Kidney (tissue), 22 donors: ENCODE measurements at places on chromosomes 2 and 18. TPM values are rescaled to one million over a fixed set of nuclear protein-coding genes. Genes with fewer than 3 reads are reported as not detected.
A peak's percentile ranks its signal among the peaks of the same experiment; 100 is the strongest.

GRCh38 chr18:46419391-46420141 is 237.5 kb downstream of the LOXHD1 start:
- H3K4me3 ChIP-seq, result no peak overlapping the region
- H3K4me1 ChIP-seq, result no peaks in the 10 kb centered on the region
- no peaks in the 10 kb centered on the region for H3K27me3 ChIP-seq
- no peaks in the 10 kb centered on the region for H3K36me3 ChIP-seq
- no peak for DNase-seq
- no peak overlapping the region for H3K27ac ChIP-seq

GRCh38 chr18:26549263-26550094 is 1.1 kb upstream of the KCTD1 start:
- peak overlapping the region; percentile 68 for H3K4me3 ChIP-seq
- peak; percentile 76 for DNase-seq
- H3K27ac ChIP-seq, result peak overlapping the region; percentile 87
- H3K36me3 ChIP-seq, result no peaks in the 10 kb centered on the region
- peaks cover 8% of the 10 kb centered on the region for H3K4me1 ChIP-seq

DNA sequence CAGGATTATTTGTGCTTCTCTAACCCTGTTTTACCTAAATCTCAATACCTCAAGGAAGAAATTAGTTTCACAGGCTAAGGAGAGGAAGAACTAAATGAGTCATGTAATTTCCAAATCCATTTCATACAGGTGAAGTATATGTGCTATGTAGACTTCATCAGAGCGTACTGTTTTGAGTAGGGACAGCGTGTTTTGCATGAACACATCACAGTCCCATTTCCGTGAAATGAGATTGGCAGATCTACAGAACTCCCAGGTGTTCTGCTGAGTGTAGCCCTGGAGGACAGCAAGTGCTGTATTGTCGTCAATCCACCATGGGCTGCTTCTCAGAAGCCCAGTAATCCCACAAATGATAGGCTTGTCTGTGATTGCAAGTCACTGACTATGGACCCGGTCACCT is 97.7 kb downstream of the XRCC5 start:
- no peak overlapping the region for H3K4me3 ChIP-seq
- no peaks in the 10 kb centered on the region for H3K27me3 ChIP-seq
- no peak for DNase-seq

DNA sequence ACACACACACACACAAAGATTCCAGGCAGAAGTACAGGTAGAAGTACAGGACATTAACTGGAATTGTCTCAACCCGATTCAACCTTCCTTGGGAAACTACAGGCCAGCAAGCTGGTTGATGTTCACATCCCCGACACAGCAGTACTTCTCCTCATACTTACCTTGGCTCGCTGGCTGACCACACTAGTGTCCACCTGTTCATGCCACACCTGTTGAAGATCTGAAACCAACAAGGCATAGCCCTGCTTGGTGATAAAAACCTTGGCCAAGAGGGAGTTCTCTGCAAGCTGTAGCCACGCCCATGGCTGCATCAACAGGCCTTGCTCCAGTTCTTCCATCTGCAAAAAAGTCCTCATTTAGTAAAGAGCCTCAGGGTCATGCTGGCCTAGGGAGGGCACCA is 2.6 kb downstream of the NHEJ1 start:
- no peak overlapping the region for H3K27ac ChIP-seq
- H3K27me3 ChIP-seq, result no peaks in the 10 kb centered on the region
- no peaks in the 10 kb centered on the region for H3K4me1 ChIP-seq
- DNase-seq, result no peak
- no peak overlapping the region for H3K4me3 ChIP-seq
- peaks cover 3% of the 10 kb centered on the region for H3K36me3 ChIP-seq

DPP10 gene
- total RNA-seq, result not detected

GATA6 gene
- 10.9 TPM for total RNA-seq

EPB41L3 gene
- total RNA-seq, result 44.6 TPM

ARL5A gene
- total RNA-seq, result 47.3 TPM

PSMA8 gene
- not detected for total RNA-seq

TXNDC9 gene
- 31.7 TPM for total RNA-seq

MLPH gene
- 9.6 TPM for total RNA-seq
